A549 treated with CORT108297 at 1 μM for 4 hours (cell line): ENCODE measurements at places on chromosomes 1 and 21. TPM values are rescaled to one million over a fixed set of nuclear protein-coding genes. Genes with fewer than 3 reads are reported as not detected.

The CYP4B1 gene
- not detected in 5 replicates for total RNA-seq

The PITHD1 gene
- total RNA-seq, result 33.9 to 45.1 TPM (median 35.7 TPM) in 5 replicates

The F5 gene
- 0.02 to 0.09 TPM (median 0.05 TPM) in 5 replicates for total RNA-seq

The CLCA4 gene
- not detected in 5 replicates for total RNA-seq

The GOLT1A gene
- 3.8 to 6.9 TPM (median 4.5 TPM) in 5 replicates for total RNA-seq

The KRTAP21-2 gene
- not detected in 5 replicates for total RNA-seq

The OR2G6 gene
- not detected in 5 replicates for total RNA-seq

The GPR25 gene
- total RNA-seq, result not detected in 5 replicates

The RGS21 gene
- not detected in 5 replicates for total RNA-seq
